ENCODE measurements at places on chromosomes 2 and 18. TPM values are rescaled to one million over a fixed set of nuclear protein-coding genes. Genes with fewer than 3 reads are reported as not detected.

Gene IL1RN
- 4.0 TPM for total RNA-seq

Gene CCBE1
- total RNA-seq: 6.3 TPM

Gene IL1F10
- total RNA-seq: not detected

Gene IL18R1
- total RNA-seq: 1.8 TPM

Gene DNAH7
- 0.11 TPM for total RNA-seq

GRCh38 chr2:29530281-29530680 is 391.1 kb downstream of the ALK start:
- no peak for DNase-seq

DNA sequence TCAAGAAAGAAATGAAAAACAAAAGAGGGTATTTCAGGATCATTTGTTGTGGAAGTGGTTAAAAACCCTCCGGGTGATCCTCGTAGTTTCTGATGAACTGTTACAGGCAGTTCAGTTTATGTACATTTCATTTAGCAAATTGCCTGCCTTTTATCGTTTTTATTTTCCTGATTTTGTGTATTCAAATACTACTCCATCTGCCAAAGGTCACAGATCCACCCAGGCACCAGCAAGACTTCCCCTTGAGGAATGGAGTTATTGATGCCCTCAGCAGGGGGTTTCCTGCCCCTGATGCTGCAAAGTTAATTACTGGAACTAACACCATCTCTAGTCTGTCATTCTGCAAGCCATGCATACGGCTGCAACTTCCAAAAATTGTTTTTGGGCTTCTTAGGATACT is 641.9 kb downstream of the SLC4A3 start:
- no peak for DNase-seq

GRCh38 chr2:221518201-221518934 is 53.7 kb downstream of the EPHA4 start:
- DNase-seq: no peak

DNA sequence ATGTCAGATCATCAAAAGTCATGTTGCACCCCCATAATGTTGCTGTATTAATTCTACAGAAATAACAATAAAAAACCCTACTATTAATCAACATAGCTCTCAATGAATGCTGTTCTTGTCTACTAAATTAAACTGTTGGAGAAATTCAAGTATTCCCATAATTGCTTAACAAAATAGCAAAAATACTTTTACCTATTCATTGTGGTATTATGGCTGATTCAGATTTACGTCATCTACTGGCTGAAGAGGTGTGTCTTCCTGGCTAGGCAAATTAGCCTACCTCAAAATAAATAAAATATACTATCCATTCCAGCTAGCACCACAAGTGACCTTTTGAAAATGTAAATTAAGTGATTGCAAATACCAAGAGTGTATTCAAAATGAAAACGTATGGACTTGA is 249.4 kb downstream of the MEIS1 start:
- DNase-seq: no peak

DNA sequence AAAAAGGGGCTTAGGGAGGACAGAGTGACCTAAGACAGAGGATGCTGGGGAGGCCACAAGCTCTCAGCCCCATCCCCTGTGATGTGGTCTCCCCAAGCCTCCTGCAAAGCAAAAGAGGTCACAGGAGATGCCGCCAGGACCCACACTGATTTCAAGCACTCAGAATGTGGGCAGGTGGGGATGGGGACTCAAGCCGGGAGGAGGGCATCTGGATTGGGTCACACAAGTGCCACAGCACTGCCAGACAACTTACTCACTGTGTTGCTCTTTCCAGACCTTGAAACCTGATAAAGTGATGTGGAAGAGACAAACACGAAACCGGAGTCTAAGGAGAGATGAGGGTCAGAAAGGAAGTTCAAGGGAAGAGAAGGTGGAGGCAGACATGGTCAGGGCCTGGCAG is 95.7 kb downstream of the TTC32 start:
- DNase-seq: no peak

- DNase-seq: no peak
Measured at GRCh38 chr2:173397539-173397938, 42.9 kb downstream of the CDCA7 start.

DNA sequence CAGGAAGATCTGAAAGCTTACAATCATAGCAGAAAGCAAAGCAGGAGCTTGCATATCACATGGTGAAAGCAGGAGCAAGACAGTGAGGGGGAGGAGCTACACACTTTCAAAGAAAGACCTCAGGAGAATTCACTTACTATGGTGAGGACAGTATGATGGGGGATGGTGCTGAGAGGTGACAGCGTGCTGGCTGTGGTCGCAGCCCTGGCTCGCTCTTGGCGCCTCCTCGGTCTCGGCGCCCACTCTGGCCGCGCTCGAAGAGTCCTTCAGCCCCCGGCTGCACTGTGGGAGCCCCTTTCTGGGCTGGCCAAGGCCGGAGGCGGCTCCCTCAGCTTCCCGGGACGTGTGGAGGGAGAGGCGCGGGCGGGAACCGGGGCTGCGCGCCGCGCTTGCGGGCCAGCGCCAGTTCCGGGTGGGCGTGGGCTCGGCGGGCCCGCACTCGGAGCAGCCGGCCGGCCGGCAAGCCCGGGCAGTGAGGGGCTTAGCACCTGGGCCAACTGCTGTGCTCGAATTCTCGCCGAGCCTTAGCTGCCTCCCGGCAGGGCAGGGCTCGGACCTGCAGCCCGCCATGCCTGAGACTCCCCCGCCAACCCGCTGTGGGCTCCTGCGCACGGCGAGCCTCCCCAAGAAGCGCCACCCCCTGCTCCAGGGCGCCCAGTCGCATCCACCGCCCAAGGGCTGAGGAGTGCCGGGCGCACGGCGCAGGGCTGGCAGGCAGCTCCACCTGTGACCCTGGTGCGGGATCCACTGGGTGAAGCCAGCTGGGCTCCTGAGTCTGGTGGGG is 131.9 kb upstream of the SPATS2L start:
- no peak for DNase-seq

DNA sequence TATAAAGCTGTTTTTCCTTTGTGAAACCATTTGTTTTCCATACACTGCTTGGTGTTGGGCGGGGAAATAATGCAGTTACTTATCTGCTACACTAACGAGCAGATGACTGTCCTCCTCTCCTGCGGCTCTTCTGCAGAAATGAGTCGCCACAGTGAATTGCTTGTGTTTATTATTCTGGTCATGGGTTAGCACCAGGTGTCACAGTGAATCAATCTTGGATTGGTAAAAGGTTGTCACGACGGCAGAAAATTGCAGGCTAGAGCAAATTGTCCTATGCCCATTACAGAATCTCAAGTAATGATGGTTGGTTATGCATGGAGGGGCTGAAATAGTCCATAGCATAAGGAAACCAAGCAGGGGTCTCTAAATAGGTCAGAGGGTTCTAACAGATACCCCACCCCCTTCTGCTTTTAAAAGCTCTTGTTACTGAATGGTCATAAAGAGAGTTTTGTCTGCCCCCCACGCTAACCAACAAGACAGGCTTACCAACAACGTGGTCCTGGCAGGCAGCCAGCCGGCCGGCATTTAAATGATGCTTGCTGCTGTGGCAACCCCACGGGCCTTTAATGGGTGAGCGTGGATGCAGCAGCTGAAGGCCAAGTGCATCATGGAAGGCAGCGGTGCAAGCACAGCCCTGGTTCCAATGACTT is 29.5 kb downstream of the RAB31 start:
- DNase-seq: no peak

DNA sequence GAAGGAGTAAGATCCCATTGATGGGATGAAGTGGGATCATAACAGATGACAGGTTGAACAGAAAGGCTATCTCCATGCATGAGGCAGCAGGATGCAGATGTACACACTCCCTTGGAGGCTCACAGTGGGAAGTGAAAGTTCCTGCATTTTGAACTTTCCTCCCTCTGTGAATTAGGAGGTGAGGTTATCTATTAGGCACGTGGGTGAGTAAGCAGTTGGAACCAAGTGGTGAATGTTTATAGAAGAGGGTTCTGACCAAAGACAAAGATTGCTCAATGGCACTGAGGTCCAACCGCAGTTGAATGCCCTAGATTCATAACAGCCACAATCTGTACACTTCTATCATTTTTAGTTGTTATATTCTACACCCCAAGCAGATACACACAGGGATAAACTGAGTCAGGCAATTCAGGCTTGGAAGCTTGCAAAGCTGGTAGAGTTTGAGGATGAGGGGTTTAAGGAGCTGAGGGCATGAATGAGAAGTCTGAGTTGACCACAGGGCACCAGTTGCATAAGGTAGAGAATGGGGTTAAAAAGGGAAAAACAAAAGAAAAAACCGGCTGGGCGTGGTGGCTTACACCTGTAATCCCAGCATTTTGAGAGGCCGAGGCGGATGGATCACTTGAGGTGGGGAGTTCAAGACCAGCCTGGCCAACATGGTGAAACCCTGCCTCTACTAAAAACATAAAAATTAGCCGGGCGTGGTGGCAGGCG is 7.1 kb upstream of the KCMF1 start:
- DNase-seq: no peak

- DNase-seq: no peak
Measured at GRCh38 chr18:40148960-40149359, 1806.1 kb upstream of the PIK3C3 start.

DNA sequence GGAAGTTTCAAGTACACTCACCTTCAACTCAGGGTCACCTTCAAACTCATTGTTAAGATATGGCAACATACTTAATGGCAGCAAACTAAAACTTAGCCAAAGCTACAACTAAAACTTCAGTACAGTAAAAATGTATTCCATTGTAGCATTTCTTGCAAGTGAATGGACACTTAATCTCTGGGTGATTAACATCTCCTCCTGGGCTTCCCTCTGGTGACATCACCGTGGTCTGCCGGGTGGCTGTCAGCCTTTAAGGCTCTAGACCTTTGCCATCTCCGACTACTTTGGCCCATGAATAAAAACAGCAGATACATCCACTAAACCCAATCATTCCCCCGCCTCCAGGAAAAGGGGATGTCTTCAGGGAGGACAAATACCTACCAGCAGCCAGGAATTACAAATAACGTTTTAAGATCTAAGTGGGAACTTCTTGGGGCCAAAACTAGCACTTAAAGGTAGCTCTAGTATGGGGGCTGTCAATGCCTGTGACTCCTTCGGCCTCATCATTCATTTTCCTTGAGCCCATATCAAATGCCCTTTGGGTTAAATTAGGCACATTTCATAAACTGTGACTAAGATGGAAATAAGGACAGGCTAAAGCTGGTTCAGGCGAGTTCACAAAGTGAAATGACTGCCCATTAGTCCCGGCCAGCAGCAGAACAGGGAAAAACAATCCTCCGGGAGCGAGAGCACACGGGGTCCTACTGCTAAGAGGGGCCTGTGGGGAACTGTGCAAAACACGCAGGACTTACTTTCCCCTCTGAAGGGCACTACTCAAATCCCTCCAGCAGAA is 1.1 kb downstream of the TFCP2L1 start:
- DNase-seq: no peak

DNA sequence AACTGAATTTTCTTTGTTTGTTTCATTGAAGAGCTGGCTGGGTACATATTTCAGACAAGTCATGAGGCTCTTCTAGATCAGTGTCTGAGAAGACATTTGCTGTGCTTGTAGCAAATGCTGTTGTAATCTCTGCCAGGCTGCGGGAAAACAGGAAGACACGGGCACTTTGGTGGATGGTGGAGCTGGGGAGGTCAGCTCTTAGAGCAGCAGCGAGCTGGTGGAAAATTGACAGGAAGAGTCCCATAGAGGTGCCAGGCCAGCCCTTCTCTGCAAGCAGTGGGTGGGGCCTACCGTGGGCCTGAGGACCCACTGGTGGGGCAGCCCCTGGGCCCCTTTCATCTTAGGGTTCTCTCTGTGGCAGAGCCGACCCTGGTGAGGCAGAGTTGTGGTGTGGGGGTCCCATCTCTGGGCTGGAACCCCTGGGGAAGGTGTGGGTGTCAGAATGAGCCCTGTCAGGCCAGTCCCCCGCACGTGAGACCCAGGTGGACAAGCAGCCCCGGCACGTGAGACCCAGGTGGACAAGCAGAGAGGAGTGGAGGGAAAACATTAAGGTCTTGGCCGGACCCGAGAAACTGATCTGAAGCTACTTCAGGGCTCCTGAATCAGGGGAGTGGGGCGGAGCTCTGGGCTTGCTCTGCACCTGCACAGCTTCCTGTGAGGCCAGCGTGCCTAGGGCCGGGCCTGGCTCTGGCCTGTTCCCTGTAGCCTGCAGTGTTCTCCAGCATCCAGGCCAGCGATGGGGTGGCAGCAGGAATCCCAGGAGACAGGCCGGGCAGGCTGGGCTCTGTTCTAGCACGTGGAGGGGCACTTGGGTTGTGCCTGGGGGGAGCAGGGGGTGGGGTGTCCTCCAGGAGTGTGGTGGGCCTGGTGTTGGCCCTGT is 273.5 kb upstream of the HDAC4 start:
- no peak for DNase-seq

DNA sequence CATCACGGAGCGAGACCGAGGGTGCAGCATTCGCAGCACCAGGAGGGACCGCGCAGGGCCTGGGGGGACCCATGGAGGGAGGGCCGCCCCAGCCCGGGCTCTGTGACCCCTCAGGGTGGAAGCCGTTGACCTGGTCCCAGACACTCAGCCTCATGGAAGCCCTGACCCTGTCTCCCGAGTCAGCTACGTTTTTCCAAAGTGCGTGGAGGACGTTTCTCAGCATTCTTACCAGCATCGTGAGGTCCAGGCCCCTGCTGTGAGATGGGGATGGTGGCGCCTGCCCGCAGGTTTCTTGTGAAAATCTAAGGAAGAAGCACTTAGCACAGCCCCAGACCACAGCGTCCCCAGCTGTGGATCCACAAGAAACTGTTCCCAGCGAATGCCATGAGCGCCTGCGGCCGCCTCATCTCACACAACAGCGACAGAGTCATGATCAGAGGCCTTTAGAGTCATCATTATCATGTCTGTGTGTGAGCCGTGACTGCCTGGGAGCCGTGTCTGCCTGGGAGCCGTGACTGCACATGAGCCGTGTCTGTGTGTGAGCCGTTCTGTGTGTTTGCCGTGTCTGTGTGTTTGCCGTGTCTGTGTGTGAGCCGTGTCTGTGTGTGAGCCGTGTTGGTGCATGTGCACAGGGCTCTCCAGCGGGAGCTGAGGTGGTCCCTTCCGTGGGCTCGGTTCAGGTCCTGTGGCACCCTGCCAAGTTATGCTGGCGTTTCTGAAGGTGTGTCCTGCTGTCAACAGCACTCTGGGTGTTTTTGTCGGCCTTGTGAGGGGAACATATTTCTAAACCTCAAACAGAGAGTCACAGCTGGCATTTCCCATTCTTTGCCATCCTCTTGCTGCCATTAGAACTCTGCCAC is 49.2 kb upstream of the KCNG2 start:
- DNase-seq: no peak

DNA sequence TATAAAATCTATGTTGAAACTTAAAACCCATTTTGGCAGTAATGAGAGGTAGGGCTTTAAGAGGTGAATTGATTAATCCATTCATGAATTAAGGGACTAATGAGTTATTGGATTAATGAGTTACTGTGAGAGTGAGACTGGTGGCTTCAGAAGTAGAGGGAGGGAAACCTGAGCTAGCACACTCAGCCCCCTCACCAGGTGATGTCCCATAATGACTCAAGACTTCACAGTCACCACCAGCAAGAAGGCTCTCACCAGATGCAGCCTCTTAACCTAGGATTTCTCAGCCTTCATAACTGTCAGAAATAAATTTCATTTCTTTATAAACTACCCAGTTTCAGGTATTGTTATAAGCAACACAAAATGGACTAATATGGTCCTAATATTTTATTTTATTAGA is 621.7 kb upstream of the ACVR2A start:
- DNase-seq: no peak

- no peak for DNase-seq
Measured at GRCh38 chr2:54639609-54640008, 83.9 kb upstream of the EML6 start.

- no peak for DNase-seq
Measured at GRCh38 chr2:134536296-134536695, 182.5 kb downstream of the TMEM163 start.

Measured in heart left ventricle (tissue), 16 donors.